NCI-H1105 (cell line): ENCODE measurements at places on chromosomes 12 and 14.

DNA sequence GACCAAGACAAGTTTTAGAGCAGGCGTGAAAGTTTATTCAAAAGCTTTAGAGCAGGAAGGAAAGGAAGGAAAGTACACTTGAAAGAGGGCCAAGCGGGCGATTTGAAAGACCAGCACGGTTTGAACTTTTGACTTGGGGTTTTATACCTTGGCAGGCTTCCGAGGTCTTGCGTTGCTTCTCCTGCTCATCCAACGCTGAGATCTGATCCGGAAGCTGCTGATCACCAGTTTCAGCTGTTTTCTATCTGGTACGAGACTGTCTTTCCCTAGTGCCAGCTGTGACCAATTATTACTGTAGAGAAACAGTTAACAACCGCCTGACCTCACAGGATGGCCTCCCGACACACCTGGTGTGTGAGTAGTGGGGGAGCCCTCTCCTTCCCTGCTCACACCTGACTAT is 20.6 kb upstream of the SNRPF start:
- DNase-seq, result peak; percentile 65

- DNase-seq, result no peak
Measured at GRCh38 chr14:89186856-89187376, 230.1 kb downstream of the FOXN3 start.

- no peak for DNase-seq
Measured at GRCh38 chr14:98244162-98244948, 1027.6 kb downstream of the BCL11B start.

DNA sequence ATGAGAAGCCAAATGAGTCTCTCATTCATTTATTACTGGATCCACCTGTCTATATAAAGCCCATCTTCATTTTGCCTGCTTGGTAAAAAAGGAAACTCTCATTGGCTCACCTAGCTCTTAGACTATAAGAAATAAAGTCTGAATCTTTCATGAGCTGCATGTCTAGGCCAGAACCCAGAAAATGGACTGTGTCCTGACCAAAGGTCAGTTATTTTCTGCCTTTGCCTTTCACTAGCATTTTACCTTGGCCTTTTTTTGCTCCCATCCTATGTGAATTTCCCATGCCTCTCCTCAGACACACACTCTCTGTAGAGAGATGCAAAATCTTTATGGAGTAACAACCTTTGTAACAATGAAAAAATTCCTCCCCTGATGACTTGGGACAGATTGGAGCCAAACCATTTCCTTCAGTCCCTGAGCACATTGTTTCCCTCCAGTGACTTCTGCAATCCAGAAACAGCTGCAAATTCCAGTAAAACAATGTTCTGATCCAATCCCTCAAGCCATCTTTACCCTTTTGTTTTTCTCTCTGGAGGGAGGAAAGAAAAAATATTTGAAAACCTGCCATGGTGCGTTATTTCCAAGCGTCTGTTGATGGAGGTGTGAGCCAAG is 33.6 kb upstream of the MAP3K9 start:
- DNase-seq, result no peak

DNA sequence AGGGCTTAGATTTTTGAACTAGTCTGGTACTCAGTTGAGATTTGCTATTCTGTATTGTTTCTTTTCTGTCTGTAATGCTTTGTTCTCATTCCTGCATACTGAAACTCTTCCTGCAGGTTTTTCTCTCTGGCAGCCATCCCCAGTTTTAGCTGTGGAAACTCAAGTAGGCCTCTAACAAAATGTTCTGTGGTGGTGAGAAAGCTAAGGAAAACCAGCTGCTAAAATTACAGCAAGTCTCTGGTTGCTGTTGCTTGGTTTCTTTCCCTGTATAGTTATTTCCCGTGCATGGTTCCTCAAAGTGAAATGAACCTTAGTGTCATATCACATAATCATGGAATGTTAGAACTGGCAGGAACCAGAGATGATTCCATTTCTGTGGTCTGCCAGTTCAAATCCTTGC is 442.5 kb downstream of the NRXN3 start:
- DNase-seq, result no peak

DNA sequence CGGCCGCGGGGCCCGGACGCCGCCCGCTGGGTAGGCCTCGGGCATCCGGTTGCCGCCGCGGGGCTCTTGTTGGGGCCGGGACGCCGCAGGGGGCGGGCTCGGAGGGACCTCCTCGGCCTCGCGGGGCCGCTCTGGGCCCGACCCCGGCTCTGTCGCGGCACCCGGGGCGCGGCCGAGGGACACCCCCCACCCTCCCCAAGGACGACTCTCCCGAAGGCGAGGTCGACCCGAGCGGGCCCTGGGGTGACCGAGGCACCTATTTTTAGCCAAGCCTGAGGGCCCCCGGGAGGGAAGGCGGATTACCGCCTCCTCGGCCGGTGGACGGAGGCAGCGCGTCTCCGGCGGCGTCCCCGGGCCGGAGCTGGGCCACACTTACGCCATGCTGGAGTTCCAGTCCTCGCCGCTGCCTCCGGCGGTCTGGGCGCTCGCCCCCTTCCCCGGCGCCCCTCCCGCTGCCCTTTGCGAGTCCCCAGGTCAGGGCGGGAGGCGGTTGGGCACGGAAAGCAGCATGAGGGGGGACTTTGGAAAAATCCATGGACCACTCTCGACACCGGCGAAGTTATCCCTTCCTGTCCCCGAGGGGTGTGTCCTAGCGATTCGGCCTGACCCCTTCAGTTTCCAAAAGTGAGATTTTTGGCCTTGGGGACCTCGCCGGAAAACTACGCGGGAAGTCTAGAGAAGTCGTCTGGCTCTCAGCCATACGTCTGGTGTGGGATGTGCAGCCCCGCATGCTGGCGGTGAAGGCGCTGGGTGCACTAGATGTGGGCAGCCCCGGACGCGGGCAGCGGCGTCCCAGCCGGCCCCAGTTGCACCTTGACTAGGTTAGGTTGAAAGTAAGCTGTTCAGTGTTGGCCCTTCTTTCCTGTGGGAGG is 699 bp downstream of the KTN1 start:
- DNase-seq, result no peak

- no peak for DNase-seq
Measured at GRCh38 chr12:30953257-30953656, 26.7 kb downstream of the TSPAN11 start.

- DNase-seq, result no peak
Measured at GRCh38 chr14:92619671-92620456, 106.3 kb downstream of the RIN3 start.

DNA sequence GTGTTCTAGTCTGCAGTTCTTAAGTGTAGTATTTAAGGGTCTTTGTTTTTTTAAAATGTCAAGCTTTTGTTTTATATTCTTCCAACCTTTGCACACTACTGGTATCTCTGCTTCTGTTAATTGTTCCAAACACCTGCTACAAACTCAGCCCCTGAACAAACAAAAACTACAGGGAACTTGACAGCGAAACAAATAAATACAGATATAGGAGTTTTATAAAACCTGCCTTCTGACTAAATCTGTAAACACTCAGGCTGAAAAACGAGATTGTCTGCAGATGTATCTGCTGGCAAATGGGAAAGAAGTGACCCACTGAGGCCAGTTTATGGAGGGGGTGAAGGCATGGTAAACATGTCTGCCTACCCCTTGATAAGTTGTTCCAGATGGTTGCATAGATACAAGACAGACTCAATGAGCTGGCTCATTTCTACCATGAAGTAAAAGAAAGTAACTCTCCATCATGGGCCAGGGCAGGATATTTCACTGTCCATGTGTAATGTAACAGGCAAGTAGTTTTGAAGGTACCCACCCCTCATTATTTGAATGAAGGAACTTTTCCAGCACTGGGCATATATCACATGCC is 75.6 kb downstream of the LMO3 start:
- DNase-seq, result no peak

DNA sequence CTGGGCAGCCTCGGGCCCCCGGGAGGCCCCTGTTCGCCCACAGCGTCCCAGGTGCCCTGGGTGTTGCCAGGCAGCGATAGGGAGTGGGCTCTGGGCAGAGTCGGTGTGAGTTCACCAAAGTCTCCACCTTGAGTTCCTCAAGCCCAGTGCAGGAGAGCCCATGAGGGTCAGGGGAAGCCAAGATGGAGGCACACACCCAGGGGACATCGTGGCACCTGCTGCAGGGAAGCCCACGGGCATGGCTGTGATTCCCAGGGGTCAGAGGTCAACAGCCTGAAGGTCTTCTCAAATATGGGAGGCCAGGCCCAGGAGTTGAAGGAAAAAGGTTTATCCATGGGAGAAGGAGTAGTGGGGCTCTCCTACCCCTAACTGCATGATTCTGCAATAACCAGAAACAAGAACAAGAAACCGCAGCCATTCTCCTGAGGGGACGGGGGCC is 148.8 kb downstream of the ADGRD1 start:
- no peak for DNase-seq

GRCh38 chr12:22088886-22089285 is 42.9 kb downstream of the CMAS start:
- DNase-seq, result no peak

DNA sequence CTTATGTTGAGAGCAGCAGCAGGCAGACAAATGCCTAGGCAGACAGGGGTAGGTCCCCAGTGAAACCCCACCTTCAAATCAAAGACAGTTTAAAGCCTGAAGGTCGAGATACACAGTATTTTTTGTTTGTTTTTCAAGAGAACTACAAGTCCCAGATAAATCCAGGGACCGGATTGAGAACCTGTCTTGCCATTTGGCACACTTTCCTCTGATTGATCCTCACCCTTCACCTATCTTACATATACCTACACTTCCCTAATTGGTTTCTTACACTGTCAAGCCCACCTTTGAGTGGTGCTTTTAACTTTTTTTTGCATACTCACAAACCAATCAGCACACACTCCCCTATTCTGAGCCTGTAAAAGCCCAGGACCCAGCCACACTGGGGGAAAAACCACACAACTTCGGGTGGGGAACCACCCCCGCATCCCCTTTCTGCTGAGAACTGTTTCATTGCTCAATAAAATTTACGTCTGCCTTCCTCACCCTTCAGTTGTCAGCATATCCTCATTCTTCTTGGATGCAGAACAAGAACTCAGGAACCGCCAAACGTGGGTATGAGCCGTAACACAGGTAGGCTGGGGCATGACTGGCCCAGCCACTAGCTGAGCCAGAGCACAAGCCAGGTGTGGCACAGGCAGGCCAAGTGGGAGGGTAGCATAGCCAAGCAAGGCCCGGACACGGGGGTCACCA is 11.1 kb downstream of the DICER1 start:
- no peak for DNase-seq

GRCh38 chr12:64407342-64408223 is 3.4 kb downstream of the XPOT start:
- no peak for DNase-seq
